ENCODE measurements at places on chromosomes 4 and X.

- no peak for DNase-seq
These were observed 577 bp upstream of the YIPF7 start for GRCh38 chr4:44652002-44652401.

- DNase-seq = peak; percentile 79
These were observed at the start of gene MAN2B2 for GRCh38 chr4:6574747-6575502. Gene MAN2B2, plus strand, starts transcription at chr4:6575189. Its CDS starts 22 bp downstream, at chr4:6575211.

DNA sequence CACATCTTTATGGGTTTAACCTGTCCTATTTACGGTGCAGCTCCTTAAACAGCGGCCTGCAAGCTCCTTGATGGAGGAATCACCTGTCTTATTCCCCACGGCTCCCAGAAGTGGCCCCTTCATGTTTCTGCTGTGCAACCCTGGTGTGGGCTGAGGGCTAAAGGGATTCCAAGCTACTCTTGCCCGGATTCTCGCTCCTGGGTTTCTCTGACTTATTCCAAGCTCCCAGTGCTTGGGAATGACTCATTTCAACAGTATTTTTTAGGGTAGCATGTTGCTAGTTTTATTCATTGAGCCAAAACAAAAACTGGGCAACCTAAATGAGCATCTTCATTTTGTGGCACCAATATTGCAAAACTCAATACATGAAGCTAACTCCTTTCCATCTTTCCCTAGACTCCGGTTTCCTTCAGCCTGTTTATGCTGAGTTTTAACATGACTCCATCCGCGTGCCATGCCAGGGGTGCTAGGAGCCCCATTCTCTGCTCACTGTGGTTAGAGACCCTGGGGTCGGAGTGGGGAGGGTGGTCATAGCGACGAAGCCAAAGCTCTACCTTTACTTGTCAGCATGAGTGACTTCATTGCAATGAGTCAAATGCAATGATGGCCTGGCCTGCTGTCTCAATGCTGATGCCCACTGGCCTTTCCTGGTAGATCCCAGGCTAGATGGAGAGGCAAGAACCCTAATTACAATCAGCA is 349.7 kb downstream of the NR3C2 start:
- no peak for DNase-seq

DNA sequence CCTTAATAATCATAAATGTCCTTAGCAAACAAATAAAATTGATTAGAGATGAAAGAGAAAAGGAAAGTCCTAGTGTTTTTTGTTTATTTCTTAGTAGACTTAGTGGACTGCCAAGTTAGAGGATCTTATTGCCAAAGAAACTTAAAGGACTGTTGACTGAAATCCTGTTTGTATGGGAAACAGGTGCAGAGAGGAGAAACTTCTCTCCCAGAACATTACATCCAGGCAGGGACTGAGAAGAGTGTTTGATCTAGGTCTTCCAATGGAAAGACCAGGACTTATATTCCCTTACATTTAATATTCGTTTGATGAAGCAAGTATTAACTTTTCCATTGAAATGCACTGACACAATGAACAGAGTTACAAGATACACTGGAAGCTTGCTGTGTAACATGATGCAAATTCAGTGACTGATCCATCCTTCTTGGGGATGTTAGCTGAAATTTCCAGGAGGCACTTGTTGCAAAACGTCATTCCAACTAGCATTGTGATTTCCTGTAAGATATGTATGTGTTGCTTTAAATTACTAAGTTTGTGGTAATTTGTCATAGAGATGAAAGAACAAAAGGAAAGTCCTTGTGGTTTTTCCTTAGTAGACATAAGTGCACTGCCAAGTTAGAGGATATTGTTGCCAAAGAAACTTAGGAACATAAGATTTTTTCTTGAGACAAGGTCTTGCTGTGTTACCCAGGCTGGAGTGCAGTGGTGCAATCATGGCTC is 505.6 kb downstream of the STIM2 start:
- DNase-seq = no peak

DNA sequence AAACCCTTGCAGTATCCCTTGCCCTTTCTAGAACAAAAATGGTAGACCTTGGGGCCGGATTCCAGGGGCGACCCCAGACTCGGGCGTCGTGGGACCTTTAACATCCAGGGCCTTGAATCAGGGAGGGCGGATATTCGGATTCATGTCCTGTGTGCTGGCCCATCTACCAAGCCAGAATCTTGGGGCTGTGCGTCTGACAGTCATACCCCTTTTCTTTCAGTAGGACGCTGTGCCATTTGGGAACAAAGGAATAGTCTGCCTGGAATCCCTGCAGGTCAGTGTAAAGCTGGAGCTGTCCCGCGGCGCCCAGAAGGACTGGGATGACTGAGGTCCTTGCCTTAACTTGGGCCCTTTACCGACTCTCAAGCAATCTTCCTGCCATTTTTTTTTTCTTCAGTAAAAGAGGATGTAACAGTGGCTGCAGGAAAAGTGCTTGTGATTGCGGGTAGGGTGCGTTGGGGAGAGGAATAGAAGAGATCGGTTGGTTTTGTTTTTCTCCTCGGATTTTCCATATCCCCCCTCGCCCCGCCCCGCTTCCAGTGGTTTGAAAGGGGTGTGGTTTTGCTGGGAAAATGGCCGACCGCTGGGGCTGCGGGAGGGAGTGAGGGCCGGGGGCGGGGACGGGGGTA is 518 bp downstream of the ARMCX1 start:
- DNase-seq = no peak

- DNase-seq = no peak
These were observed 76.1 kb downstream of the LRBA start for GRCh38 chr4:150938873-150939499.

DNA sequence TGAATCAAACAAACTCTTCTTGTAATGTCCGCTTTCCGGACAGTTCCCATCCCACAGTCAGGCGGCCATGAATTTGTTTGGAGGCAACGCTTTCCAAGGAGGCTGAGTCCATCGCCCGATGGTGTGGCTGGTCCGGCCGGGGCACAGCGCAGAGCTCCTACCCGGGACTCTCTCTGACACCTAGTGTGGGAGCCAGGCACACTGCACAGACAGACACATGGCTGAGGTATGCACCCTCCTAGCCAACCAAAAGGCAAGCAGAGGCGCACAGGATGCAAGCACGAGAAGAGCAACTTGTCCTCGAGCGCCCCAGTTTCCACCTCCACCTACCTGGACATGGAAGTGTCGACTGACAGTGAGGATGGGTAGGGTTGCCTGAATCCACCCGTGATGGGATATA is 87.5 kb downstream of the LEF1 start:
- DNase-seq = no peak

GRCh38 chr4:109166586-109166985 is 135.9 kb downstream of the COL25A1 start:
- no peak for DNase-seq

- no peak for DNase-seq
These were observed 226.6 kb upstream of the INTU start for GRCh38 chr4:127406187-127406586.

DNA sequence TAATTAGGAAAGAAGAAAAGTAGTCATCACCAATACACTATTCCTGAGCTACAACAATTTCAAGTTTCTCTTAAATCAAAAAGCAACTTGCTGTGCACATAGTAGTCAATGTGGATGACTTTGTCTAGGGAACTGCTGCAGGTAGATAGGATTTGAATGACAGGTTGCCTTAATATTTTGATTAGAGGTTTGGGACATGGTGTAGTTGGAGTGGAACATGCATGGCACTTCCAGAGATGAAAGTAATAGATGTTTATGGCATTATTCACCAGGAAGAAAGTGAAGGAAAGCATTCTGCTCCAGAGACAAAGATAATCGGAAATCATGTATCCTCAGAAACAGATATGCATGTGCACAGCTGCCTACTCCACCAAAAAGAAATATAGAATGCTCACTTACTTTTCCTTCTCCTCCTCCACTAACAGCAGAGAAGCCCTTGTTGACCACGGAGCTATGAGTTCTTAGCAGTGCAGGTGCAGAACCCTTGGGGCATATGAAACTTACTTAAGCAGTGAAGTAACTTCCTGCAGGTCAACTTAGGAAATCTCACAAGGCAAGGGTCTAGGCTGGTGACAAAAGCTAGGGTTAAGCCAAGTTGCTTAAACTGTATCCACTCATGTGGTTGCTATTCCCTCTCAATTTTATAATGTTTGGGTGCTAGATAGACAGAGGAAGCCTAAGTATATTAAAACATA is 390.8 kb downstream of the HNRNPD start:
- no peak for DNase-seq

DNA sequence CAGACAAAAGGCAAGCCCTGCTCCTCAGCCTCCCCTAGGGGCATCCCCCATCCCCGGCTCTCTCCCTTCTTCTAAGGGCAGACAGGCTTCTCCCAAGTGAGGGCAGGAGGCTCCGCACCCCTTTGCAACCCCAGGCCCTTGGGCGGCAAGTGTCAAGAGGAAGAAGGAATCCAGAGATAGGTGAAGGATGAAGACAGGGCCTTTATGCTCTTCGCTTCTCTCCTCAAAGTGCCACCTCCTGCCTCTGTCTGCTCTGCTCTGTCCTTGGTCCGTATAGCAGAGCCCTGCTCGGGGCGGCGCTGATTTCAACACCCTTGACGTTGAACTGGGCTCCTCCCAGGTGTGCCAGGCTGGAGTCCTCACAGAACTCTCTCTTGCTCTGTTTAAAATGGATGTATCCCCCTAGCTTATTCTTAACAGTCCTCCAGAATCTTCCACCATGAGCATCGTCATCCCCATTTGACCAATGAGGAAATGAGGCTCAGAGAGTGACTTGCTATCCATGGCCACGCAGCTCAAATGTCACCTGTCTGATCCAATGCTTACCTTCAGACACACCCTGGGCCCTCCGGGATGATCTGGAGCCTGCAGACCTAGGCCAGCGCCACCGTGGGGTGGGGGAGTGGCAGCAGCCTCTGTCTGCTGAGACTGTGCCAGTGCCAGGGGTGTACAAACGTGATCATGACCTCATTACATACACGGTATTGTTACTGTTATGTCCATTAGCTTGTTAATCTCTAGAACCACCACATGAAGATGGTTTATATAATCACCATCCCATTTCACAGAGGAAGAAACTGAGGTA is 99.8 kb downstream of the PHKA2 start:
- no peak for DNase-seq

DNA sequence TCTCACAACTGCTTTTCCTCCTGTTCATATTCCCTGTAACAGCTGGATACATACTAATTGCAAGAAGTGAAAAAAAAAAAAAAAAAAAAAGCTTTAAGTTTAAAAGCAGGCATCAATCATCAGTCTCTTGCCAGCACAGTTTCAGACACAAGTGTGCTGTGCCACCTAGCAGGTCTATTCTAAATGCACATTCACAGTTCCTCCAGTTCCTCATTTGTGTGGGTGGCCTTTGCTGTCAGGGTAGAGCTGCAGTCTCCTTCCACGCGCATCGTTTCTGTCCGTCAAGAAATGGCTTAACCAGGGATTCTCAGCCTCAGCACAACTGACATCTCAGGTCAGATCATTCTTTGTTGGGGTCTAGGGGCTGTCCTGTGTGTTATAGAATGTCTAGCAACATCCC is 61.6 kb downstream of the SCML1 start:
- DNase-seq = no peak

GRCh38 chr4:148259841-148260240 is 182.4 kb downstream of the NR3C2 start:
- DNase-seq = no peak

GRCh38 chr4:183831683-183832082 is 73.4 kb upstream of the STOX2 start:
- DNase-seq = no peak

DNA sequence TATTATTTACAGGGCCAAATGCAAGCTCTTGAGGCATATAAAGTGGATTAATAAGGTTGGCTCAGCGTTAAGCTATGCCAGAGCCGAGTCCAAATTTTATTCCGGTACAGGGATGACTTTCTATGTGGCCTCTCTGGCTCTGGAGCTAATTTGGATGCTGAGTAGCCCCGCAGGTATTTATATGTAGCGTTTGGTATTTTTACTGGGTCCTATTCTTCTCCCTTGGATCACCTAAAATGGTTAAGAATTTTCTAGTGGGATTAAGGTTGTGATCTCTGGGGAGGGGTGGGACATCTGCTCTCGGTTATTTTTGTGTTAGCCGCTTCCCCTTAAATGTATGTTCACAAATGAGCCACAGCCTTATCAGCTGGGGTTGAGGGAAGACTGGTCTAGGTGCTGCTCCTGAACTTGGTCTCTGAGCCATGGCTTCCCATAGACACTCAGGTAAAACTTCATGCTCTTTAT is 49.4 kb downstream of the FHL1 start:
- no peak for DNase-seq

- no peak for DNase-seq
These were observed 81.4 kb downstream of the DOCK11 start for GRCh38 chrX:118577041-118577440.

DNA sequence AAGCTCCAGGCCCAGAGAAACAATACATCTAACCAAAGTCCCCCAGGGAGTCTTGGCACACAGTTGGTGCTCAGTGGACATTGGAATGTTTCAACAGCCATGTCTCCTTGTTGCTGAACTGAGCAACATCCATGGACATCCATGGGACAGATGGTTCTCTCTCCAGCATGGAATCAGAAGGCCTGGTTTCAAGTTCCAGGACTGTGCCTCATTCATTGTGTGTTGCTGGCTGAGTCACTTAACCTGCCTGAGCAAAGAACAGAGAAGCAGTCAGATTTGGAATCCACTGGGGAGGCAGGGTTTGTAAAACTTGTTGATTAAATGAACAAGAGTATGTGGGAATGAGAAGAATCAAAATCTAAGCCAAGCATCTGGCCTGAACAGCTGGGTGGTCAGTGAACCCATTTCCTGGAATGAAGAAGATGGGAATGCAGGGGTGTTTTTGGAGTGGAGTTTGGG is 147.9 kb downstream of the CHIC2 start:
- DNase-seq = no peak

GRCh38 chrX:38538134-38538533 is 23.2 kb upstream of the TSPAN7 start:
- DNase-seq = no peak

GRCh38 chr4:33064238-33064637 is 2344.1 kb downstream of the PCDH7 start:
- no peak for DNase-seq

- DNase-seq = no peak
These were observed 104.8 kb upstream of the KIT start for GRCh38 chr4:54553001-54553400.

GRCh38 chr4:141130947-141131605 is 2.2 kb downstream of the RNF150 start:
- no peak for DNase-seq

GRCh38 chr4:119314356-119314755 is 7.6 kb downstream of the FABP2 start:
- DNase-seq = no peak

DNA sequence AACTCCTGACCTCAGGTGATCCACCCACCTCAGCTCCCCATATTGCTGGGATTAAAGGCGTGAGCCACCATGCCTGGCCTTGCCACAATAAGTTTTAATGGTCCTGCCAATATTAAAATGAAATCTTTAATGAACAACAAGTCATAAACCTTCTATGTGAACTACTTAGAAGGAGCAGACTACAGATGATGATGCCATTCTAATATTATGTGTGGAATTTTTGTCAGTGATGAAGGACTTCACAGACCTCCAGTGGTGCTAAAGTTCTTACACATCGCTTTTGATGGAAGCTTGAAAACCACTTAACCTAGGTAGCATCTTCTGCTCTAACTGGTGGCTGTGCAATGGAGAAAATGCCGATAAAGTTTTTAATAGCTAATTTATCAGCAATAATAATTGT is 331.4 kb downstream of the CCSER1 start:
- no peak for DNase-seq

All from breast epithelium (tissue), 4 donors.